ENCODE measurements at places on chromosomes 16 and 17.

- no peak for DNase-seq
These were observed 40.5 kb upstream of the DYNLRB2 start for GRCh38 chr16:80500116-80500859.

DNA sequence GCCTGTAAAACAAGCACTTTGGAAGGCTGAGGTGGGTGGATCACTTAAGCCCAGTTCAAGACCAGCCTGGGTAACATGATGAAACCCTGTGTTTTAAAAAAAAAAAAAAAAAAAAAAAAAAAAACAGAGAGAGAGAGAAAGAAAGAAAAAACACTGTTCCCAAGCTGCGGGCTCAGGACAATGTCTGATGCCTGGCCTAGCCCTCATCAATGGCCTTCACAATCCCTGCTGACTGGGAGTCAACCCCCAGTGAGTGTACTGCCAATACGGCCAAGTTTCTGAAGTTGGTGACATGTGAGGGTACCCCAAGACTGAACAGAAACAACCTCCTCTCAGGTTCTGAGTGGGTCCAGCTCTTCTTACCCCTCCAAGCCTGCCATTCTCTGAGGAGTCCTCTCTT lies 116.5 kb downstream of the ZNF778 start:
- DNase-seq, result no peak

DNA sequence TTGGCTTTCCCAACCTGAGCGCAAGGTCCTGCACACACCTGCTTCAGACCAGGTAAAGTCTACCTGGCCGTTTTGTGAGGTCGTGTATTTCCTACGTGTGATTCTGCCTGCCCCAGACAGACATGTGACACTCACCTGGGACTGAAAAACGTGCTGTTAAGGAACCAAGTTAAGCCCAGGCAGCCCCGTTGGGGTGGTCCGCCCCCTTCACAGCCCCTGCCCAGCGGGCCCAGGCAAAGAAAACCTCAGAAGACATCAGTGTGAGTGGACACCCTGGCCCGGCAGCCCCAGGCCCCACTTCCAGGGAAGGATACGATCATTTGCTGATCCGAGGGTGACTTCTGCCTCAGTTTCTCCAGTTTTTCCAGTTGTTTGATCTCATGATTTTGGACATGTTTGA lies 4.7 kb downstream of the CIBAR2 start:
- no peak for DNase-seq

GRCh38 chr17:28298449-28298848 lies 20.6 kb upstream of the TMEM97 start:
- DNase-seq, result no peak

GRCh38 chr16:58485184-58485887 lies 14.6 kb upstream of the NDRG4 start:
- DNase-seq, result no peak

DNA sequence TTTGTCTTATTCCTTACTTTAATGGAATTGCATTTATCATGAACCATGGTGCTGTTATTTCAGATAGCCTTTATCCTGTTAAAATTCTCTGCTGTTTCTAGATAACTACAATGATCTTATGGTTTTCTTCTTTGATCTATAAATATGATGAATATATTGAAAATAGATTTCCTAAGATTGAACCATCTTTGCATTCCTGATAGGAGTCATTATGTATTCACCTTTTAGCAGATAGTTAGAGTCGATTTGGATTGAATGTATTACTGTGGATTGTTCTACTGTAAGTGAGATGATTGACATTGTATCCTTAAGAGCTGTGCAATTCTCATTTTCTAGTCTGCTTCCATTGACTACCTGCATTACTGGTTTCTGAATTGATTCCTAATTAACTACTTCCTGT lies 165.0 kb upstream of the CACNG3 start:
- no peak for DNase-seq

GRCh38 chr17:40175928-40176753 lies 1.1 kb upstream of the RAPGEFL1 start:
- no peak for DNase-seq

DNA sequence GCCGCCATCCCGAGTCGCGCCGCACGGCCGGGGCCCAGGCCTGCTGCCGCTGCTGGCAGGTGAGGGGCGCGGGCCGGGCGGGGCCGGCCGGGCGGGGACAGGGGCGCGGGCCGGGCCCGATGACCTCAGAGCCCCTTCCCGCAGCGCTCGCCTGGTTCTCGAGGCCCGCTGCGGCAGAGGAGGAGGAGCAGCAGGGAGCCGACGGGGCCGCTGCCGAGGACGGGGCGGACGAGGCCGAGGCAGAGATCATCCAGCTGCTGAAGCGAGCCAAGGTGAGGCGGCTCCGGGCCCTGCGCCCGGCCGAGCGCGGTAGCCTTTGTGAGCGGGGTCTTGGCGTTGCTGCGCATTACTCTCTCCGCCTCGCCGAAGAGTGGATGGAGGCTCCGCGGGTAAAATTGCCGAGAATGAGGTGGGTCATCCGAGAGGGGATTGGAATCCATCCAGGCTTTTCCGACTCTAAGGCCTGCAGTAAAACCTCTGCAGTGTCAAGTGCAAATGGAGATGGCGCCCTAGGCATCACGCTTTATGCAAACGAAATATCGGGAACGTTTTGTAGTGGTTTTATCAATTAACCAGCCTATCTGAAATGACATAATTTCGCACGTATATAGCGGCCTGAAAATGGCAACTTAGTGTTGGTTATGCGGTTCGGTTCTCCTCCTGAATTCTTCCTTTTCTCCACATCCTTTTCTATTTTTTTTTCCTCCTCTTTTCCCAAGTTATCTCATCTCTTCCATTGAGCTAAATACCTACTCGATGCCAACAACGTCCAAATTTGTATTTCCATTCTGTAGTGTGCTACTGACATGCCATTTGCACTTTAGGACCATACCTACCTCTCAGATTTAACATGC lies 577 bp downstream of the TTC19 start:
- DNase-seq, result no peak

DNA sequence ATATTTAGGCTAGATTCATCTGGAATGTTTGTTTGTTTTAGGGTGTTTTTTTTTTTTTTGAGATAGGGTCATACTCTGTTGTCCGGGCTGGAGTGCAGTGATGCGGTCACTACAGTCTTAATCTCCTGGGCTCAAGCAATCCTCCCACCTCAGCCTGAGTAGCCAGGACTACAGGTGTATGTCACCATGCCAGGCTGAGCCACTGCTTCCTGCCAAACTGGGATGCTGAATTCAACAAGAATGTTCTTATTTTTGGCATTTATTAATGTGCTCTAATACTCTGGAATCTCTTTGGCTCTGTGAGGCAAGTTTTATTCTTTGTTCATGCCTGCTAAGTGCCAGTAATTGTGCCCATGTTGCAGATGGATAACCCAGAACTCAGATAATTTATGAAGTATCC lies 21.5 kb downstream of the SP2 start:
- no peak for DNase-seq

GRCh38 chr16:82071421-82071820 lies 36.4 kb downstream of the HSD17B2 start:
- DNase-seq, result no peak

DNA sequence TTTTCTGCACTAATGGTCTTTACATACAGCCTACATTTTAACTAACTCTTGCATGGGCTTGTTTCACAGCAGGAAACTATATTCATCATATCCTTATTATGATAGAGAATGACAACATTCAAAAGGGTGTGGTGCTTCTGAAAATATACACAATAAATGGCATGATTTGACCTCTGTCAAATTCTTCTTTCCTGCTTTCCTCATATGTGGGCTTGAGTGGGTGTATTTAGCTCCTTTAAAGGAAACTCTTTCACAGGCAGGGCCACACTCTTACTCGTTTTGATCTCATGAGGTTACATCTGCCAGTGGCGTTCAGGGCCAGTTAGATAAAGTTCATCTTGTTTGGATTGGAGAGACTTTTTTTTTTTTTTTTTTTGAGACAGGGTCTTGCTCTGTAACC lies 6.1 kb downstream of the SLC35G3 start:
- no peak for DNase-seq

GRCh38 chr17:28889996-28890395 lies 7.5 kb downstream of the FLOT2 start:
- DNase-seq, result no peak

GRCh38 chr17:36671144-36671543 lies 69.8 kb downstream of the MRM1 start:
- no peak for DNase-seq

- no peak for DNase-seq
These were observed 29.9 kb downstream of the BAIAP2 start for GRCh38 chr17:81064678-81065475.

DNA sequence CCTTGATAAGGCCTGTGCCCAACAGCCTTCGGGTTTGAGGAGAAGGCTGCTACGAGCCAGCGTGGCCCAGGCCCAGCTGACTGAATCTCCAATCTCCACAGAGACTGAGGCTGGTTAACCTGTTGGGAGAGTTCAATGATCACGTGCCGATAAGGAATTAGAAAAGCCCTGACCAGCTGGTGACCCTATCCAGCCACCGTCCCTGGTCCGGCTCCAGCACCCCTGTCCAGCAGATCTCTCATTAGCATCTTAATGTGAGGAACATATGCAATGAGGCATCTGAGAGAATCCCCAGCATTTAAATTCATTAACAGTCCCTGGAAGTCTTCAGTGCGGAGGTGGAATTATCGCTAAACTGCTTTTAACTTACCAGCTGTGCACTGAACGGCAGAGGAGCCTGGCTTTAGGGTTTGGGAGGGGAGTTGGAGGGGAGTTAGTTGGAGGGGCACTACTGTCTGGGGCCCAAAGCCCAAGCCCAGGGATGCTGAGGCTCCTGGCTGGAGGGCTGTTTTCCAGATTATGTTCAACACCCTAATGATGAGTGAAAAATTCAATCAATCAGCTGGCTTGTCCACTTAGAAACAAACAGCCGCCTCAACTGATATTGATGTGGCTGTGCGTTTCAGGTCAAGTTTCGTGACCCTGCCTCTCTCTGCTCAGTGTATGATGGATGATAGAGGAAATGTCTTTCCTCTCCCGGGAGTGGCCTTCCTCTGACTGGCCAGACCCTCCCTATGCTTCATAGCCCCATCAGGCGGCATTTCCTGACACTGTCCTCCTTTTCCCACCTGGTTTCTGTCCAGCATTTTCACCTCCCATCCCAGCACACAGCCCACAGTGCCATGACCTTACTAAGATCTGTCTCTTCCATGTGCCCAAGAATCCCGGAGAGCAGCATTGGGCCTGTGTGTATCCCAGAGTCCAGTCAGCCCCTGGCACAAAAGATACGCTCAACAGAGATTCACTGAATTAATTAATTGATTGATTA lies 184.5 kb downstream of the CCT6B start:
- DNase-seq, result no peak

- no peak for DNase-seq
These were observed 94.9 kb downstream of the RBFOX3 start for GRCh38 chr17:79515646-79516571.

- no peak for DNase-seq
These were observed 7.5 kb downstream of the IL4R start for GRCh38 chr16:27321013-27321915.

GRCh38 chr17:34071886-34072420 lies 183.1 kb upstream of the CCL2 start:
- no peak for DNase-seq

DNA sequence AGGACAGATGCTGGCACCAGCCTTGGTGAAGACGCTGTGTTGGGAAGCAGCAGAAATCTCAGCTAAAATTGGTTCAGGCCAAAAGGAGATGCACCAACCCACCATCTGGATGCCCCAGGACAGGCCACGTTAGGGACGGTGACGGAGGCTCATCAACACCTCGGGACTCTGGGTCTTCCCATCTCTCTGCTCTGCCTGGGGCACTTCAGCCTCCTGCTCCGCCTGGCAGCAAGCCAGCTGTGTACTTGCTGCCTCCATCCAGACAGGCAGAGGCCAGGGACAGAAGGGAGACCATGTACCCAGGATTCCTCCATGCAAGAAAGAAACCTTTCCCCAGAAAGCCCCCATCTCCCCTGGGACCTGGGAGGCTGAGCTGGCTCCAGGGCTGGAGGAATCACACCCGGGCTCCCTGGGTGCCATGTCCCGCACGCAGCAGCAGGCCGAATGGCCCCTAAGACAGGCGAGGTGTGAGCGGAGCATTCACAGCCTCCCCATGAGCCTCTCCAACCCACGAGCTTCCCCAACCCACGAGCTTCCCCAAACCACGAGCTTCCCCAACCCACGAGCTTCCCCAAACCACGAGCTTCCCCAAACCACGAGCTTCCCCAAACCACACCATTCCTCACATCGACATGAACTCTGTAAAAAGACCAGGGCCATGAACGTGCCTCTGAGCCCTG lies 274.5 kb downstream of the C16orf95 start:
- no peak for DNase-seq

DNA sequence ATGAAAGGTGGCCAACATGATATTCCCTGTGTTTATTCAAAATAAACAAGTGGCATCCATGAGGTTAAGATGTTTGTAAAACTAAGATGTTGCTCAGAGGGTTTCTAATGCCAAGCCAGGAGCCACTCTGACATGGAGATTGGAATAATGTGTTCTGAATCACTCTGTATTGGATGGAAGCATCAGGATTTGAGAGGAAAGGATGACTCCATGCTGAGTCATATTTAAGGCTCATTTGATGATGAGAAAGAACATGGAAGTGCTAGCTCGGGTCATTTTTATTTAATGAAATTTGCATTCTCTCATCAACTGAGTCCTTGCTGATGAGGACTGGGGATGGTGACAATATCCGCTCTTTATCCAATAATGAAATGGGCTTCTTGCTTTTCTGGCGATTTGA lies 6.2 kb downstream of the VAT1L start:
- DNase-seq, result no peak

GRCh38 chr17:35345926-35346771 lies 27.3 kb downstream of the SLFN11 start:
- DNase-seq, result no peak

DNA sequence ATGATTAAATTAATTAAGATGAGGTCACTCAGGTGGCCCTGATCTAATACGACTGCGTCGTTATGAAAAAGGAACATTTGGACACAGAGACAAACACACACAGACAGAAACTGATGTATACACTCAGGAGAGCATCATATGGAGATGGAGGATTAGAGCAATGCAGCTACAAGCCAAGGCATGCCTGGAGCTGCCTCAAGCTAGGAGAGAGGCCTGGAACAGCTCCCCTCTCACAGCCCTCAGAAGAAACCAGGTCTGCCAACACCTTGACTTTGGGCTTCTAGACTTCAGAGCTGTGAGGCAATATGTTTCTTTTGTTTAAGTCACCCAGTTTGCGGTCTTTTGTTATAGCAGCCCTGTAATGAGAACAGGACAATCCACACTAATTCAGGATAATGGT lies 318.9 kb downstream of the HS3ST3B1 start:
- DNase-seq, result no peak

- DNase-seq, result no peak
These were observed 9.7 kb downstream of the ENPP7 start for GRCh38 chr17:79740413-79740812.
